ENCODE measurements at places on chromosomes 2 and 18.

GRCh38 chr2:44652701-44653100 lies 288.8 kb upstream of the SIX3 start:
- DNase-seq: no peak

- no peak for DNase-seq
Observed at GRCh38 chr2:197138506-197138905, 172.1 kb downstream of the ANKRD44 start.

DNA sequence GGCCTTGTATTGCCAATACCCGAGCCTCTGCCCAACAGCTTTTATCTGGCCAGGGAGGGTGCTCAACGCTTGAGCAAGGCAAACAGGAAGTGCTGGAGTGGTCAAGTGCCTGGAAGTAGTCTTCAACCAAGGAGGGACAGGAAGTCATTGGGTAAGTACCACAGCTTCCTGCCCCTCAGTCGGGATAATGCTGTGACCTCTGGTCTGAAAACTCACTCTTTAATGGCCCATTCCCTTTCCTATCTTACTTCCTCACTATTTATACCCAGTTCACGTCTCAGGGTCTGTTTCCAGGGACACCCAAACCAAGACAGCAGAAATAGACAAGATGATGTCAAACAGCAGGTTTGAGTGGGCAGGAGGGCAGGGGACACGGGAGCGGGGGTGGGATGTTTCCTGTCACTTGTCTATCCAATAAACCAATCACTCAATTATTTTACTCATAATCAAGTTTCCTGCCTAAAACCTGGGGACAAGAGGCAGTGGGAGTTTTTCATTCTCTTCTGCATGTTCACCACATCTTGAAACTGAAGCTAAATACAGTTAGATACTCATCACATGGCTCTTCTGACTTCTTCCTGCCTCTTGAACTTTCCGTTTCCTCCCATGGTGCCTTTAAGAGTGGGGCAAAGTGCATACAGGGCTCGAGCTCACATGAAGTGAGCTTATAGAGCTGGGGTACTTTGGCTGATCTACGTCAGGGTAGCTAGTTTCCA lies 68.9 kb upstream of the CAB39 start:
- peak; percentile 70 for DNase-seq

DNA sequence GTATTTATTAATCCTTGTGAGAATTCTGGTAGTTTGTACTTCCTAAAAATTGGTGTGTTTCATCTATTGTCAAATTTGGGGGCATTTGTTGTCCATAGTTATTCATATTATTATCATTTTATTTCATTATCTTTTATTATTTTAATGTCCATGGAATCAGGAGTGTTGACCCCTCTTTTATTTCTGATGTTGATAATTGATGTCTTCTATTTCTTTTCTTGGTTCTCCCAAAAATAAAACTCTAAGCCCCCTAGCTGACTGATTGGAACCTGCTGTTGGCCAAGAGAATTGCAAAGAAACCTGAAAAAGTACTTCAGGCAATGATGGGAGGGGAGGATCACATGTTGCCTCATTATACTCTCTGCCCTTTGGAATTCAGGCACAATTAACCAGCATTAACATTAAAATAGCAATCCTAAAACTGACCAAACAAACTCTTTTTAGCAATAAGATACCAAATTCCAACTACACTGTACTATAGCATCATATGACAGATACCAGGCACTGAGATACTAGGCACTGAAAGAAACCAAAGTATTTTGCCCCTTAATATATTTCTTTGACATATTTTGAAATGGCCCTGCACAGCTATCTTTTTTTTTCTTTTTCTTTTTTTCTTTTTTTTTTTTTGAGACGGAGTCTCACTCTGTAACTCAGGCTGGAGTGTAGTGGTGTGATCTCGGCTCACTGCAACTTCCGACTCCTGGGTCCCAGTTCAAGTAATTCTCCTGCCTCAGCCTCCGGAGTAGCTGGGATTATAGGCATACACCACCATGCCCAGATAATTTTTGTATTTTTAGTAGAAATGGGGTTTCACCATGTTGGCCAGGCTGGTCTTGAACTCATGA lies 1097.2 kb upstream of the CNTNAP5 start:
- no peak for DNase-seq

DNA sequence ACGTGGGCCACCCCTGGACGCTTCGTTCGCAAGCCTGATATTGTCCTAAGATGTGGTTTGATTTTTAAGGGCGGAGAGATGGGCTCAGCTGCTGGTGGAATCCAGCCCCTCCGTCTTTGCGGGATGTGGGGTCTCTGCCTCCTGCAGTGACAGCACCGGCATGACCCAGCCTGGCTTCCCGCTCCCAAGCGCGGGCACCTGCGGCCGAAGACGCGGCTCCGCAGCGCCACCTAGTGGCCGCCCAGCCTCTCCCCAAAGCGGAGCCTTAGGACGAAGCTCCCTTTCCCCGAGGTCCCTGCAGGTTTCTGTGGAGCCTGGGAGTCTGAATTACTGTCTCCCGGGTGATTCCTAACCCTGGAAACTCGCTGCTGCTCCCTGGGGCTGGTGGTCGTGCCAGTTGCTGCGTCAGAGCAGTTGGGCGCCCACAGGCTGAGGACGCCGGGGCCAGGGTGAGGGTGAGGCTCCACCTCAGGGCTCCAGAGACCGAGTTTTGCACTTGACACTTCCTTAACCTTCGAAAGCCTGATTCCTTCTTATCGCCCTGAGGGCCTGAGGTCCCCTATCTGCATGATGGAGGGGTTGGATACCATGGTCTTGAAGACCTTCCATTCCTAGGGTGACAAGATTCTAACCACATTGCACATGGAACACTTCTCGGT lies 137.5 kb downstream of the TPO start:
- DNase-seq: no peak

DNA sequence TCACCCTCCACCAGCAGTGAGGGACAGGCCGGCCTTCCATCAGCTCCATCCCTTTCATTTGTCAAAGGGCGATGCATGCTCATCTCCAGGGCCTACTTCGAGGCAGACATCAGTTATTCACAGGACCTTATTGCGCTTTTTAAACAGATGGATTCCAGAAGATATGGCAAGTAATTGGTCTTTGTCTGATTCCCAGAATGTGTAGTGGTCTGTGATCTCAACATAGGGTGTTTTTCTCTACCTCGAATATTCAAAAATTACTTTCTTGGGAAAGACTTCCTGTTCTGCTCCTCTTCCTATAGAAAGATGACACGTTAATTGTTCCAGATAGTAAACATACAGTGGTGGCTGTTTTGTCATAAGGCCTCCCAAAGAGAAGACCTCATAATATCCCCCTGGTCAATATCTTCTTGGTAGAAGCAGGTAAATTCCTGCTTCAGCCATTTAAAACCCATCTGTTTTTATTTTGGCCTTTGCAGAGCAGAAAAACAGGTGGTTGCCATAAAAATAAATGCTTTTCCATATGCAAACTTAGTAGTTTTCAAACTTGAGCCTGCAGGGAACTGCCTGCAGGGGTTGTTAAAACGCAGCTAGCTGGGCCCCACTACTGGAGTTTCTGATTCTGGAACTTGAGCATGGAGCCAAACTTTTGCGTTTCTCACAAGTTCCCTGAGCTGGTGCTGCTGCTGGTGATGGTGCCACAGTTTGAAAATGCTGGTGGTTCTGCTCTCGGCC lies 8.2 kb downstream of the SMARCAL1 start:
- DNase-seq: no peak

- no peak for DNase-seq
Observed at GRCh38 chr2:48414980-48415835, 114.7 kb upstream of the STON1 start.

- no peak for DNase-seq
Observed at GRCh38 chr2:28447086-28447485, 48.8 kb upstream of the PLB1 start.

- DNase-seq: no peak
Observed at GRCh38 chr18:10726198-10727068, 200.6 kb downstream of the NAPG start.

GRCh38 chr18:35172009-35172408 lies 68.8 kb upstream of the ZNF397 start:
- DNase-seq: no peak

- DNase-seq: no peak
Observed at GRCh38 chr2:26235089-26235488, 9.3 kb downstream of the HADHA start.

- DNase-seq: no peak
Observed at GRCh38 chr2:102438111-102438510, 15.2 kb downstream of the IL18RAP start.

DNA sequence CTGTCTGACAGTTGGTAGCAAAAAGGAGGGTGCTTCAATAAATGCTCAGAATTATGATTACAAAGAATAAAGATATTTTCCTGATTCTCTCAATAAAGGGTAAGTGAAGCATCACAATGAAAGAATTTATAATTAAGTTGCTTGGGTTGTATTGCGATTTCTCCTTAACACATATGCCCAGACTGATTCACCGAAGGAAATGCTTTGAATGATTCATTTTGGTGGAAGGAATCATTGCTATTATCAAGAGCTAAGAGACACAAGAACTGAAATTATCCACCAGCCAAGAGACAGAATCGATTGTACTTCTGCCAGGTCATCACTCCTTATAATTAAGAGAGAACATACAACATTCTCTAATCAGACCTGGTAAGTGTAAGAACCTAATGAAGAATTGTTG lies 301.4 kb downstream of the NR4A2 start:
- DNase-seq: no peak

GRCh38 chr2:180219491-180219890 lies 212.4 kb upstream of the CWC22 start:
- no peak for DNase-seq

DNA sequence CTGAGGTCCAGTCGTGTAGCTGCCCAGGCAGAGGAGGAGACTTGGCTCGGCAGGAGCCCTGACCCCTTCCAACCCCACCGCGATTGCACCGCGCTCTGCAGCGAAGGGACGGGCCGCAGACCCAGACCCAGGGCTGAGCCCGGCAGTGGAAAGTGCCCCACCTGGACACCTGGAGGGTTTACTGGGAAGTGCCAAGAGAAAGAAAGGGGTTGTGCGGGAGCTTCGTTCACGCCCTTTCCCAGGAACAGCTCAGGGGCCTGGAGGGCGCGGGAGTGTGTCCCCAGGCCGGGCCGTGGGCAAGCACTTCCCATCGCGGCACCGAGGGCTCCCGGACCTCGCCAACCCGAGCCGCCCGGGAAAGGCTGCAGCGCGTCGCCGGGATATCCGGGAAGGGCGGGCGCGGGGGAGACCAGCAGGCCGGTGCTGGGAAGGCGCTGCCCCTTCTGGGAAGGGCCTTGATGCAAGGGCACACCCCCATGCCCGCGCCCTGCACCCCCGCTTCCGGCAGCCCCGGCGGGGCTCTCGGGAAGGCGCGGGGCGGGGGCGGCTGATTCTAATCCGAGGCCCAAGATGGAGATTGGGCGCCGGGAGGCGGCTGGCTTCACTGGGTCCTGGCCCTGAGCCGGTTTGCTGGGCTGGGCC lies 36.1 kb upstream of the MRPL33 start:
- peak; percentile 89 for DNase-seq

GRCh38 chr2:24409700-24410556 lies 49.6 kb upstream of the ITSN2 start:
- no peak for DNase-seq

DNA sequence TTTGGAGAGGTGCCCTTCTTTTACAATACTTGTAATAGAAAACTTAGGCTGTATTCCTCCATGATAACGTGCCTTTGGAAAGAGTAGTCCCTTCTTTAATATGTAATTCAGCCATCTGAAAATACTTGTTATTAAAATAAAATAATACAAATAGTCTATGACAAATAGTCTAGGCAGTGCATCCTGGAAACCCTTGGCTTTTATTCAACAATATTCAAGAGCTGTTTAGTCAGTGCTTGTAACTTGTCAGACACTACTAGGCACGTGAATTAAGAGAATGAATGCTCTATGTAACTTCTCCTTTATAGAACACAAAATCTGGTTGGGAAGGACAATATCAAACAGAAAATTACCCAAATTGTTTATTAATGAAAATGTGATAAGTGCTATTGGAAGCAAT lies 388.2 kb downstream of the MTX2 start:
- DNase-seq: no peak

GRCh38 chr18:52869942-52870907 lies 530.2 kb downstream of the DCC start:
- DNase-seq: no peak

- DNase-seq: no peak
Observed at GRCh38 chr18:26940744-26941398, 75.4 kb upstream of the AQP4 start.

- DNase-seq: no peak
Observed at GRCh38 chr18:75010278-75010677, 198.7 kb downstream of the PTGR3 start.

DNA sequence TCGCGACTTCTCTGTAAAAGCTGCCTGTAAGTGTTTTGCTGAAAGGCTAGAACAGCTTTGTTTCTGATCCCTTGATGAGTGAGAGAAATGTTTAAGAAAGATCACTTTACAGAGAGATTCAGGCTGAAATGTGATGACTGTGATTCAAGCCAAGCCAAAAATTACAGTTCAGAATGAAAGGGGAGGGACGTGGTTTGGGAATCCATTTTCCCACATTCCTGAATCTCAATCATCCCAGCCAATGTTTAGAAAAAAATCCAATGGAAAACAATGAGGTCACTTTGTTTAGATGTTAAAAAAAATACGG lies 416.7 kb downstream of the ARHGAP15 start:
- DNase-seq: no peak

GRCh38 chr2:239621611-239622010 lies 220.8 kb upstream of the HDAC4 start:
- DNase-seq: no peak

GRCh38 chr2:213266421-213266820 lies 17.8 kb upstream of the SPAG16 start:
- no peak for DNase-seq

- no peak for DNase-seq
Observed at GRCh38 chr2:133721118-133721517, 152.9 kb upstream of the NCKAP5 start.

DNA sequence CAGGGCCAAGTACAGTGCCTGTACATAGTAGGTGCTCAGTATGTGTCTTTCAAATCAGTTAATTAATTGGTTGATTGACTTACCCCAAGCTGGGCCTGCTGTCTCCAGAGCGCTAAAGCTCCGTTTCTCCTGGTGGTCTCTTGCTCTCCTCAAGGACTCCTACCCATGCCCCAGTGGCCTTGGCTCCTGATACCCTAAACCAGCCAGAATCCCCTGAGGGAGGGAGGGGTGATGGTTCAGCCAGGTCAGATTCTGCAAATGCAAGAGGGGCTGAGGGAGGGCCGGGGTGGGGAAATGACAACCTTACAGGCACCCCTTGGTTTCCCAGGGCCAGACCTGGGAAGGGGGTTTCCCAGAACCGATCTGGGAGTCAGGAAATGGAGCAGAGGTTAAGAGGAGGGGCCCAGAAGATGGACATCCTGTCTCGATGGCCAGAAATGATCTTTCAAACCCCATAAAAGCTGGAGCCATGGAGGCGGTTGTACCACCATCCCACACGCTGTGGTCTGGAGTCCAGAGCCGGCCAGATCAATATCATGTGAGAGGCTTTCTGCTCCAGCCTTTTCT lies 209.1 kb downstream of the TNS1 start:
- no peak for DNase-seq

DNA sequence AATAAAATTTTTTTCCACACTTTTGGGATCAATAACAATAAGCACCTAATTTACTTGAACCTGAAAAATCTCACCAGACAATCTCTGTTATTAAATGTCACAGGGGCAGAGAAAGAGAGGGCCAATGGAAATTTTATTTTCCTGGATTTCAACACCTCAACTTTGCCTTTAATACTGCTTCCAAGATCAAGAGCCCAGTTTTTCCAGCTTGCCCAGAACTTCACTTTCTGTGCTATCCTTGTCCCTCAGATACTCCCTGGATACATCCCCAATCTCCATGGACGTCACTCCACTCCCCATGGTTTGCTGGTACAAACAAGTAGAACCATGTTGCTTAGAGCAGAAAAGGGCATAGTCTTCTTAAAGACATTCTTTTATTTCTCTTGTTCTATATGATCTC lies 29.3 kb upstream of the PID1 start:
- no peak for DNase-seq

- DNase-seq: no peak
Observed at GRCh38 chr2:151657667-151658076, 76.6 kb downstream of the NEB start.

Data from coronary artery (tissue), 2 donors.